Stimulated activated CD4-positive, alpha-beta T cell treated with anti-CD3 and anti-CD28 coated beads, Interleukin-2, amount 100 ng/mL, for 24 hours (primary cell): ENCODE measurements at places on chromosomes 2 and 18.

DNA sequence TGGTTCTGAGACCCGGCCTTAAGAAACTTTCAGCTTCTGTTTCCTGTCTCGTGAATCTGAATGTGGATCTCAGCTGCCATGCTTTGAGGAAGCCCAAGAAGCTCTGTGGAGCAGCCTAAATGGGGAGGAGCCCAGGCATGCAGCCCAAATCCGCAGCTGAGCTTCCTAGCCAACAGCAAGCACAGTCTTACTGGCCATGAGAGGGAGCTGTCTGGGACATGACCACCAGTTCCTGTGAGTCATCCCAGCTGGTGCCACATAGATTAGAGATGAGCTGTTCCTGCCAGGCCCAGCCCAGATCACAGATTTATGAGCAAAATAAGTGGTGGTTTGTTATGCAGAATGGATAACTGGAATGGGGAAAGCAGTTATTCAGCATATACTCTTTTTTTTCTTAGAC, 224.4 kb upstream of the APCDD1 start:
- no peak for DNase-seq

DNA sequence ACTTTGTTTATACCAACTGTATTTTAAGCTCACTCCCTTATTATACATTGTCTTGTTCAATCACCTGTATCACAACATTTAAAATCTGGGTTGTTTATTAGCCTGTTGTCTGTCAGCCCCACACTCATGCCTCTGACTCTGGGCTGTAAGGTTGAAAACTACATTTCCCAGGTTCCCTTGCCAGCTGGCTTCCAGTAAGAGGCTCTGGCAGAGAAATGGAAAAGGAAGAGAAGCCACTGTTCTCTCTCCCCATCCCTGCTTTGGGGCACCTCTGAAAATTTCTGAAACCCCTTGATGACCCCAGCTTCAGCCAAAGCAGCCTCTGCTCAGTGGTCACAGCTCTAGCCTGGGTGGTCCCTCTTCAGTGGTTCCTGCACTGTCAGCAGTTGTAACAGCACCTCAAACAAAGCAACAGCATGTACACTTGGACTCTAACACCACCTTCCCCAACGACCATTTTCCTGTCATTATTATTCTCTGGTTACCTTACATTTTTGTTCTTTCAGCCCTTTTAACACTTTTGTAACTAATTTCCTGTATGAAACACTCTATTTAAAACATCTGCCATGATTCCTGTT, 108.9 kb upstream of the LGALSL start:
- DNase-seq: no peak

DNA sequence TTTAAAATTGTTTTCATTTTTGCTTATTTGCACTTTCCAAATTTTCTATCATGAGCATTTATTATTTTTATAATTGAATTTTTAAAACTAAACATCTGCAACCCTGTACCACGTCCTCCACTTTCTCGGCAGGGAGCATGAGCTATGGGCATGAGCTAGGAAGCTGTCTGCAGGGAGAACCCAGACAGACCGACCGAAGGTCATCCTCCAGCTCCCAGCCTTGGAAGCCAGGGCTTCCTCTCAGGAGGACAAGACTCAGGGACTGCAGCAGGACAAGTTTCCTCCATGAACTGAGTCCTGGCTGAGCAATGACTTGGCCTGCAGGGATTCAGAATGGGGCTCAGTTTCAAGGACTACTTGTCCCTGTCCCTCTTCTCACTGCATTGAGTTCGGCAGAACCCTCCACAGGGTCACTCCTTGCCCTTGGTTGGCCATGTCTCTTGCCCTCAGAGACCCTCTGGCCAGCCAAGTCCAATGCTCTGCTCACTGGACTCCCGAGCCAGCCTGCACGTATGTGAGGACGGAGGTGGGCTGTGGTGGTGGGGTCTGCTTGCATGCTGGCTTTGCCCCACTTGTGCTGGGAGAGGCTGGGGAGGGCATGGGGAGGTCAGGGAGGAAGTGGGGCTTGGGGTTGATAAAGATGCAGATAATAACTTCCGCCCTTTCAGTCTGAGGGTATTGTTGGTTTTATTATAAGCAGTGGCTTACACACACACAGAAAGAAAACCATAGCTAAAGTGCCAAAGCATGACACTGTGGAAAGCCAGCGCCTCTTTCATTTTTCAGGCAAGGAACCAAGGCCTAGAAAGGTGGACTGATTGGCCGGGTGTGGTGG, 6.6 kb downstream of the NMUR1 start:
- DNase-seq: no peak

DNA sequence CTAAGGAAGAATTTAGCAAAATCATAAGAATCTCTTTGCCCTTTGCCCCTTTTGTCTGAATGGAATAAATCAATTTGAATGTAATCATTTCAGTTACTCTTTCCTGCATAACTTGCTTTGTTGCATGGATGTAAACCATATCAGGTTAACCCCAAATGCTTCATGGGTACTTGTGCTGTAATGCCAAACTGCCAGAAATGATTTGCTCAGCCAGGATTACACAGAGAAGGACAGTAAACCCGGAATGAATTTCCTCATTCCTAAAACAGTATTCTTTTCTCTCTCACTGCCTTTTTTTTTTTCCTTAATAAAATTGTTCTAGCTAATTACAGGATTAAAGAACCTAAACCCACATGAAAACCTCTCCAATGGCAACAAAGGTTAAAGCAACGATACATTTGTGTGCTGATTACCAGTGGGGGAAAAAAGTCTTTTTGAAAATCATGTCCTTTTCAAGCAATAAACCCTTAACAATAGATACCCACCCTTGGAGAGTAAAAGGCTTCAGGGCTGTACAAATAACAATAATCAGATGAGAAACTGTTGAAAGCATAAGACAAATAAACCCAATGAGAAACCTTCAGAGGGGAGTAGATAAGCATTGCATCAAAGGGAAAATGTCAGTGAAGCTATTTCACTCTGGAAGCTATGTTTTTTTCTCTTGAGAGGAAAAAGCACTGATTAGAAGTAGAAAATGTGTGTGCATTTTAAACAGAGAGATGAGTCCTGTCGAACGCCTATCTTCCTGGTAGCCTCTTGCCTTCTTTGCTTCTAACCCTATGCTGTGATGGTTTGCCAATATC, 275.3 kb downstream of the CDH2 start:
- DNase-seq: no peak

- DNase-seq: no peak
Observed at GRCh38 chr18:24995755-24996154, 356.2 kb downstream of the ZNF521 start.

DNA sequence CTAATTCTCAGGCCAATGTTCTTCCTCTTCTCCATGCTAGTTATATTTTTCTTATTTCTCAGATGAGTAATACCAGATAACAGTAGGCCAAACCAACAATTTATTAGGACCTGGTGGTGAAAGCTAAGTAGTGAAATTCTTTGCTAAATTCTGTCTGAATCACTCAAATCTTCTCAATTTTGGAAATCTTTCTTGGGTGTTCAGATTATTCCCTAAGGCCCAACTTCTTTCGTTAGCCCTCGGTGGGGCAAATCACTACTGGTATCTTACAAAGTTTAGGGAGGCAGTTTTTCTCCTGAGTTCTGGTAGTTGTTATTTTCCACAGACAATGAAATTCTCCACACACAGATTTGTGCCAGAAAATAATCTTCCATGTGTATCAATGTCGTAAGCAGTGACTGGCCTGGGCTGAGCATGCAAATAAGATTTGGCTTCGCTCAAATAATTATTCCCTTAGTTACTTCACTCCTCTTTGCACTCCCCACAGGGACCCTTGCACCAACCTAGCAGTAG, 443.5 kb upstream of the SLC14A2 start:
- DNase-seq: no peak

DNA sequence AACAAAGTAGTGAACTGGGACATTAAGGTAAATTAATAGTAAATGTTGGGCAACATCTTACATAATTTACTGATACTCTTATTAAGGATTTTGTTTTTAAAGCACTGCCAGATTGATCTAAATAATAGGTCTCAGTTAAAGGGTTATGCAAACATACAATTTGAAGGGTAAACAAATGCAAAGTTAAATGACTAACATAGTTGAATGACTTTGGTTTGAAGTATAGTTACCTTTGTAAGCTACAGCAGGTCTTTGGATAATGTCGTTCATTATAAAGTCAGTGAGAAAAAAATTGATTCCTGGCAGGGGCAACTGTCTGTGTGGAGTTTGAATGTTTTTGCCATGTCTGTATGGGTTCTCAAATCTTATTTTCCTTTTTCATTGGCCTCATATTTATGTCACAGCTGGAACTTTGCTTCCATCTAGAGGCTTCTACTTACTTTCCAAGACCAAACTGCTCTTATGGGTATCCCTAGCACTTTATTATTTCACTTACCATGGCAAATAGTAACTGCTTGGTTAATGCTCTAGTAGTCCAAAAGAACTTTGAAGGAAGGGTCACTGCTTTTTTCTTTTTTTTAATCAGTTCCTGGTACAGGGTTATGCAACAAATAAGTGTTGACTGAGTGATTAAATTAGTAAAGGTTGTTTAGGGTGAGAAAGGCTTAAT, 107.8 kb downstream of the NBEAL1 start:
- DNase-seq: no peak

DNA sequence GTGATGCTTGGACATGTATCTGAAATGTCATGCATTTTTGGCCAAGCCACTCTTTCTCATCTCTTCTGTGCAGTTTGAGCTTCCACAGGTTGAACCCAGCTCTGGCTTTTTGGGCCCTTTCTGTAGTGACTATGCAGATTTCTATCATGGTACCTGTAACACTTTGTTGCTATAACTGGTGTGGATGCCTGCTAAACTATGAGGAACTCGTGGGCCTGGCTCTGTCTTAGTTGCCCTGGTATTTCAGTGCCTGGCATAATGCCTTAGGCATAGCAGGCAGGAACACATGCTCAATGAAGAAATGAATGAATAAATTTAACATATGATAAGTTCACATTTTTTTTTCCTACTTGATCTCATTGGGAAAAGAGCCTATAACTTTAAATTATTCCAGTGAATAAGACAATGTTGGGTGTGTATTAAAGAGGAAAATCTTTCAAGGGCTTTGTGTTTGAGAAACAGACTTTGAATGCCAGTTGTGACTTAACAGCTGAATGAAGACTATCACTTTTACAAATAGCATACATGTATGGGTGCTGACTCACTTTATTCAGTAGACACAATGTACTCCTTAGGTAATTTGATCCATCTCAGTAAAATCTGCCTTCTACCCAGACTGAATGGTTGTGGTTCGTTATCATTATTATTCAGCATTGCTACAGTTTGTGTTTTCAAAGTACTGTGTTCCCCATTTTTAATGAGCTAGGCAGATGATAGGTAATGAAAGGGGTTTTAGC, 86.4 kb upstream of the MAP4K3 start:
- no peak for DNase-seq

DNA sequence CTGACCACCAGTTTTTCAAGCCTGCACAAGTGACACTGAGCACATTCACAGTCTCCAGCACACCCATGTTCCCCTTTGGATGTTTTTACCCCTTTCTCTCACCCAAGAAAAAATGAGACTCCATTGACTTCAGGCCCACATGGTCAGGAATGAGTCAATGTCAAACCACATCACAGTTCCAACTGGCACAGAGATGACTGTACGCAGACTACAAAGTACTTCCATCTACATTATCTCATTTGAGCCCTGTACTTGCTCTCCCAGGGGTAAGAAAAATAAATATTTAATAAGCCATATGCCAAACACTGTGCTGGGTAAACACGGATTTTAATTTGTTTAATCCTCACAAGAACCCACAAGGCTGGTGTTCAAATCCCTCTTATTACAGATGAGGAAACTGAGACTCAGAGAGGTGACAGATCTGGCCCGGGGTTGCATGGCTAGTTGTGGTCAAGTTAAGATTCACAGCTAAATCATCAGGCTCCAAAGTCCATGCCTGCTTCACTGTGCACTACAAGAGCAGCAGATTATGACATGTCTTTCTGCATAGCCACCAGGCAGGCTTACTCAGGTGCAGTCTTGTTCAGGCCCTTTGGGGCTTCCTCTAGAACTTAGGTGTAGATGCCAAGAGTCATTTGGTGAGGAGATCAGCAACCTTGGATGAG, 106.1 kb downstream of the TXNL1 start:
- no peak for DNase-seq

DNA sequence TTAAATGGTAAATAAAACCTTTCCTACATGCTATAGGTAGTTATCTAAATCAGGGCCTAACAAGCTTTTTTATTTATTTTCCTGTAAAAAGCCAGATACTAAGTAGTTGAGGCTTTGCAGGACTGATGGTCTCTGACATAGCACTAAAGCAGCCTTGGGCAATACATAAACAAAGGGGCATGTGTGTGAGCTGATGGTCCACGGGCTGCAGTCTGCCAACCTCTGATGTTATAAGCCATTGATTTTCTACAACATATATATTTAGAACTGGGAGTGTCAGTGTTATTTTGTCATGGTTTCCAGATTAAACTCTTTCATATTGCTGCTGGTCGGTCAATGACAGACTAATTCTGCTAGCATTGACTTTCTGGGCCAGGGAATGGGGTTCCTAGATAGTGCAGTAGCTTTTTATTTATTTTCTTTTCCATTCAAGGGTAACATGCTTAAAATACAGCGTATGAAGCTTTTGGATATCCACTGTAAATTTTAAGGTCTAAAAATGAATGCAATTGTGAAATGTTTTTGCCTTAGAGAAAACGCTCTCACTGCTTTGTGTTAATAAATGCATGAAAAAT, 134.0 kb downstream of the NEDD4L start:
- no peak for DNase-seq

- DNase-seq: no peak
Observed at GRCh38 chr18:715626-716025, 3.2 kb upstream of the ENOSF1 start.

DNA sequence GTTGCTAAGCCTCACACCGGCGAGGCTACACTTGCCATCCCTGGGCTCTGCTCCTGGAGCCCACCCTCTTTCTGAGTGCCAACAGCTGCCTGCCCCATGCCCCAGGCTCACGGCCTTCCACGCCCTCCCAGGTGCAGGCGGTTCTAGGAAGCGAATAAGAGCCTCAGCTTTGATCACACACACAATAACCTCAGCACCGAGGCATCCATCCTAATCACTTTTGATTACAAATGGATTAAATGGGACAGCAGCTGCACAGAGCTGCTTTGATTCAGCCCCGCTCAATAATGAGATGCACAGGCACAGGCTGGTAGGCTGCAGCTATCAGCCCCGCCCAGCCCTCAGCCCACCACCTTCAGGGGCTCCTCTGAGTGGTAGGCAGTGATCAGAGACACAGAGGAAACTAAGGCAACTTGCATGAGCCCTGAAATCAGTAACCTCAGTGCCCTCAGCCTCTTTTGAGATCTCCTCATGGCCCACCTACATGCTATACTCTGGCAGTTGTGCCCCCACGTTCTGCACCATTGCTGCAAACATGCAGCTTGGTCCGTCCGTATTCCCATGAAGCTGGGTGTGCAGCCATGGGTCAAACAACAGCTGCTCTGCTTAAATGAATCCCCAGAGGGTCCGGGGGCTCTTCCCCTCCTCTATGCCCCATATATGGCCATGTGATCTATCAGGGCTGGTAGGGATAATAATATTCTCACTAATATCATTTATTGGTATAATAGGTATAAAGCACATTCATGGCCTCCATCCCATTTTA, 171.4 kb downstream of the SETBP1 start:
- DNase-seq: no peak

DNA sequence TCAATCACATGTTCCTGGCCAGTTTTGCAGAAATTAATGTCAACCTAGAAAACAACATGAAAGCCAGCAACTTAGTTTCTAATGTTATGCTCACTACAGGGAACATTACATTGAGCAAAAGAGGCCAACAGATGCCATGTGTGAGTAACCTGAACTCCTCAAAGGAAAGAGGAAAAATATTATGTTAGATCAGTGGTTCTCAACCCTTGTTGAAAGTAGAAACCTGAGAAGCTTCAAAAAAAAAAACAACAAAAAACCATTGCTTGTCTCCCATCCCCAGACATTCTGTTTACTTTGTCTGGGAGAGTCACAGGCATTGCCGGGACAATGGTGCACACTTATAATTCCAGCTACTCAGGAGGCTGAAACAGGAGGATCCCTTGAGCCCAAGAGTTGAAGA, 57.7 kb downstream of the METTL4 start:
- DNase-seq: no peak
